NCI-H1694 (cell line): ENCODE measurements at places on chromosomes 11 and 22.

DNA sequence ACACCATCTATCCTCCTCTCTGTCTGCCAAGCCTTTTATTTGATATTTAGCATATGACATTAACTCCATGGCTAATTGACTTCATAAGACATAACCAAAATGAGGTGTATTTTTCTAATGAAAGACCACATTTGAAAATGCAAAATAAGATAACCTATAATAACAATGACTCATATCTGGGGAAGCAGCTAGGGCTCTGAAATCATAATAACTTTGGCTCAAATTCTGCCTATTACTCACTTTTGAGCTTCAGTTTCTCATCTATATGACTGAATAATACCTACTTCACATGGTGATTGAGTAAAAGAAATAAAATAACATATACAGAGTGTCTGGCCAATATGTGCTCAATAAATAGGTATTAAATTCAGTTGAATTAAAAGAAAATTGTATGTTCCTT is 1419.8 kb upstream of the TENM4 start:
- no peak for DNase-seq

DNA sequence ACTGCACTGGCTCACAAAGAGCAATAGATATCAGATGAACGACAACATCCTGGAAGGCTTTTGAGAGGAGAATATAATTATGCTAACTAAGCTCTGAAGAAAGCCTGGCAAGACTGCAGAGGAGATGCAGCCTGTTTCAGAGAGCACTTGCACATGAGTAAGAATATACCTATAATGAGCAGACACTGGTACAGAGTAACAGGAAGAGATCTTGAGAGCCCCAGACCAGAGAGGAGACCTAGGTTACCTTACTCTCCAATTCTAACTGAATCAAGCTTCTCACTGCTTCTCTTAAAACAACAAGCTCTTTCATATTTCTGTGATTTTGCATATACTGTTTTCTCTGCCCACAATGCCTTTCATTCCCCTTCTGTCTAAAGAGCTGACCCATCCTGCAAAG is 66.5 kb downstream of the FAM168A start:
- no peak for DNase-seq

DNA sequence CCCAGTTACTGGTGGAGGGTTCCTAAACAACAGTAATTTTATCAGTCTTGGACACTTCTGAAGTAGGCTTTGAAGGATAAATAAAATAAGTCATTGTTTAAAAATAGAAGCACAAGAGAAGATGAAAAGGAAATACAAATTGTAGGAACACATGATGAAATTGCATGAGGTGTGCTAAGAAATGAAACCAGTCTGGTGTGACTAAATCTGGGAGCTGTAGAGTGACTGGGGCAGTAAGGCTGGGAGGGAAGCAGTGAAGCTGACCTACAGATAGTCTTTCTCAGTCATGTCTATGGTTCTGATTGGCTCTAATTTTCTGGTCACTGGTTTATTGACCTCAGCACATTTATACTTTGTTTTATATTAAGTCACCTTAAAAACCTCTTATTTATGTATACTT is 139.1 kb downstream of the SLC17A6 start:
- DNase-seq: no peak

DNA sequence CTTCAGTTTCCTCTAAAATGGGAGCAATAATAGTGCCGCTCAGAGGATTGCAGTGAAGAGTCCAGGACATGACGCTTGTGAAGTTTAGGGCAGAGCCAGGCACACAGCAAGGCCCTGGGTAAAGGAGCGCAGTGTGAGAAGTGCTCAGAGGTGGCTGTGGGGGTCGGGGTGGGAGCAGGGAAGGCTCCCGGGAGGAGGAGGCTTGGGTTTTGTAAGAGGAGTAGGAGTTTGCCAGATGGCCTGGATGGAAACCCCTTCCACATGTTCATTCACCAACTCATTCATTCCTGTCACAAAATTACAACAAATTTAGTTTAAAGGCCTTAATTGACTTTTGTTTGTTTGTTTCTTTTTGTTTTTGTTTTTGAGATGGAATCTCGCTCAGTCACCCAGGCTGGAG is 17.0 kb downstream of the CRYBB2 start:
- no peak for DNase-seq

GRCh38 chr11:12885717-12886239 is 123.3 kb upstream of the RASSF10 start:
- no peak for DNase-seq

DNA sequence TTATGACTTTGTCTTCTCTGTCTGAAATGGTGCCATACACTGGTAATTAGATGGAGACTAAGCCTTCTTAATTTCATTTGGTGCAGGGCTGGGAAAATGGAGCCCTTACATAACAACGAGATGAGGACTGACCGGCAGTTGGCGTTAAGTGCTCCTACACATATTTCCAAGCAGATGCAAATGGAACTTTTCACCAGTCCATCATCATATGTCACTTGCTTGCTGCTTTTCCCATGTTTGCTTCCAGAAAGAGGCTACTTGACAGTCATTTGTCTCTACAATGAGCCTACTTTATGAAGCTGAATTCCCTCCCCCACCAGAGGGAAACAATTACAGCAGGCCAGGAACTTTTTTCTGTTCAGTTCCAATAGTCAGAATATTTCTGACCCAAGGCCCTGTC is 32.6 kb downstream of the SVIP start:
- no peak for DNase-seq

- DNase-seq: no peak
These were observed 7.7 kb upstream of the FLI1 start for GRCh38 chr11:128686021-128686741.

- no peak for DNase-seq
These were observed 3.6 kb upstream of the VWCE start for GRCh38 chr11:61298663-61299244.

- no peak for DNase-seq
These were observed 22.4 kb upstream of the GNB1L start for GRCh38 chr22:19876941-19877625.
